ENCODE measurements at places on chromosomes 3 and 15.

- DNase-seq: no peak
Observed at GRCh38 chr15:81469154-81469553, 95.1 kb upstream of the TMC3 start.

DNA sequence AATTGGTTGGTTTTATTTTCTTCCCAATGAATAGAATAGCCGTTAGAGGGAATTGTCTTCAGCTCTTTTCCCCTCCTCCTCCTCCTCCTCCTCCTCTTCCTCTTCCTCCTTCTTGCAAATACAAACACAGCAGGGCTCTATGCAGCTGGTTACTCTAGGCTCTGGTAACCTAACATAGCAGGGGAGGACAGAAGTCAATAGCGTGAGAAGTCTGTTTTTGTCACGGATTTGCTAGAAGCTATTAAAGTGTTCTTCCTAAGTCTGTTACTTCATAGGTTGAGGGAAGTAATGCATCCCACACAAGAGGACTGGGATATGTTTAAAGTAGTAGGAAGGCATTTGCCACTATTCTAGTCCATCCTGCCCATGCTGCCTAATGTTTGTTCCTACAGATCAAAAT is 374.7 kb upstream of the TPRG1 start:
- DNase-seq: no peak

GRCh38 chr3:29605845-29606244 is 325.0 kb downstream of the RBMS3 start:
- DNase-seq: no peak

DNA sequence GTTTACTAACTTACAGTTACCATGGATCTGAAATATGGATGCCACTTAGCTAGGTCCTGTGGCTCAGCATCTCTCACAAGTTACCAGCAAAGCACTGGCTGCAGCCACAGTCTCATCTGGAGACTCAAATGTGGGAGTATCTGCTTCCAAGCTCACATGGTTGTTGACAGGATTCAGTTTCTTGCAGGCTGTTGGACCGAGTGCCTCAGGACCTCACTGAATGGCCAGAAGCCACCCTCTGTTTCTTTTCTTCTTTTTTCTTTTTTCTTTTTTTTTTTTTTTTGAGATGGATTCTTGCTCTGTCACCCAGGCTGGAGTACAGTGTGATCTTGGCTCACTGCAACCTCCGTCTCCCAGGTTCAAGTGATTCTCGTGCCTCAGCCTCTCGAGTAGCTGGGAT is 20.1 kb upstream of the AMOTL2 start:
- no peak for DNase-seq

DNA sequence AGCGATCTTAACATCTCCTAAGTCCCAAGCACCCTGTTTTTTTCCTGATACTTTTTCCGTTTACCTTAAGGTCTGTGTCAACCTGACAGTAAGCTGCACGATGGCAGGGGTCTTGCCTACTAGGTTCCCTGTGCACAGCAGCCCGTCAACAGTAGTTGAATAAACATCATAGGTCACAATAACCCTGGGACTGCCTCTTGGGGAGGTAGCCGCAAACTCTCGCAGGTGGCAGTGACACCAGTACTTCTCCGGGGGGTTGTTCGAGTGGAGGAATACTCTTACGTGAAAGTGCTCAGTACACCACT is 365 bp upstream of the PDCD6IP start:
- no peak for DNase-seq

DNA sequence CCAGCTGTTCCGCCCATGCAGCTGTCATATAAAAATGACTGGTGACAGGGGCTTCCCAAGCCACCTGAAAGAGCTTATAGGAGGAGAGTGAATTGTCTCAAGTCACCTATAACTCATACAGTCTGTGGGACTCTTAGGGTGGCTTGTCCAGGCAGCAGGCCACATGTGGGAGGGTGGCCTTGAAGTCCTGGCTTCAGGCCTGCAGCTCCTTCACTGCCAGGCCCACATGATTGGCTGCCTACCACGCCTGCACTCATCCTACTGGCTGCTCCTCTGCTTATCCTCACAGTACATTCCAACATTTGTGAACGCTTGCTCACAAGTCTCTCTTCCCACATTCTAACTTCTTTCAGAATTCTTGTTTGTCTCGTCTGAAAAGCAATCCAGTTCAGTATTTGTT is 41.1 kb upstream of the TIPARP start:
- DNase-seq: no peak

DNA sequence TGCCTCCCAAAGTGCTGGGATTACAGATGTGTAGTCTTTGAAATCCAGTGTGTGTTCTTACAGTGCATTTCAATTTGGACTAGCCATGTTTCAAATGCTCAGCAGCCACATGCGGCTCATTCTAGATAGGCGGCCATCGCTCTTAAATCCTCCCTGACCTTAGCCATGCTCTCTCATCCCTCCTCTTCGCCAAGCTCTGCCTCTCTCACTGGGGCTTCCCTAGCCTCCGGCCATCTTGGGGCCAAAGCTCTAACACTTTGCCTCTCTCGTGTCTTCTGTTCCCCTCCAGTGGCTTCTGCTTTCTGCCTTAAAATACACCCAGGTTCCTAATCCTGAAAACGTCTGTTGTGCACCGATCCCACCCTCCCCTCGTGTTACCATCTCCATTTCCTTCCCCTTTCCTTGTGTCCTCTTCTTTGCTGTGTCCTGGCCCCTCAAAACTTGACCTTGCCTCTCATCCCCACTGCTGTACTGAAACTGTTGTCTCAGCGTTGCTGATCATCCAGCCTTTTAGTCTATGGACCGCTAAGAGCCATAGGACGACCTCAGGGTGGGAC is 1.4 kb upstream of the GHRL start:
- no peak for DNase-seq

DNA sequence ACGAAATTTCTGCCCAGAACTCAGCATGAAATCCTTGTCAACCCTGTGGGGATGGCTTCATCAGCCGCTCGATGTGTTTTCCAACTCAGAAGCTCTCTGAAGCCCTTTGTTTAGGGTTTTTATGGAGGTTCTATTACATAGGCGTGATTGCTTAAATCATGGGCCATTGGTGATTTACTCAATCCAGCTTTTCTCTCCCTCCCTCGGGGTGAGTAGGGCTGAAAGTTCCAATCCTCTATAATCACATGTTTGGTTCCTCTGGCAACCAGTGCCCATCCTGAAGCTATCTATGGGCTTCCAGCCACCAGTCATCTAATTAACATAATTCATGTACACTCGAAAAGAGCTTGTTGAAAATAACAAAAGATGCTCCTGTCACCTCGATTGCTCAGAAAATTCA is 51.6 kb downstream of the GATM start:
- DNase-seq: no peak

GRCh38 chr3:111481551-111481950 is 60.4 kb upstream of the CD96 start:
- no peak for DNase-seq

GRCh38 chr15:86840996-86841395 is 761.3 kb downstream of the AGBL1 start:
- no peak for DNase-seq

DNA sequence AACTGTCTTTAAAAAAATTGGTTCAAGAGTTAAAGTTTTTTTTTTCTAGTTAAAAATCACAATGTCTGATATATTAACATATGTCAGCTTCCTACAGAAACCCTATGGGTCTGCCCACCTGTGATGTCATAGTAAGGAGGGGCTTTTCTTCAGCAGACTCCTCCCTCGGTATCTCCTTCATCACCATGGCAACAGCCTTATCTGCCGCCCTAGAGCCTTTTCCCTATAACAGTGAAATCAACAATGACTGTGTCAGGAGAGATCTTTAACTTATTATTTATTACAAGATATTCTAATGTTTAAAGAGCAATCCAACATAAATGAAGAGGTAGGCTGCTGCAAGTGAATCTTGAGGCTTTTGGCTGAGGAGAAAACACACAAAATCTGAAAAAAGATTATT is 138.7 kb downstream of the PEX5L start:
- no peak for DNase-seq

DNA sequence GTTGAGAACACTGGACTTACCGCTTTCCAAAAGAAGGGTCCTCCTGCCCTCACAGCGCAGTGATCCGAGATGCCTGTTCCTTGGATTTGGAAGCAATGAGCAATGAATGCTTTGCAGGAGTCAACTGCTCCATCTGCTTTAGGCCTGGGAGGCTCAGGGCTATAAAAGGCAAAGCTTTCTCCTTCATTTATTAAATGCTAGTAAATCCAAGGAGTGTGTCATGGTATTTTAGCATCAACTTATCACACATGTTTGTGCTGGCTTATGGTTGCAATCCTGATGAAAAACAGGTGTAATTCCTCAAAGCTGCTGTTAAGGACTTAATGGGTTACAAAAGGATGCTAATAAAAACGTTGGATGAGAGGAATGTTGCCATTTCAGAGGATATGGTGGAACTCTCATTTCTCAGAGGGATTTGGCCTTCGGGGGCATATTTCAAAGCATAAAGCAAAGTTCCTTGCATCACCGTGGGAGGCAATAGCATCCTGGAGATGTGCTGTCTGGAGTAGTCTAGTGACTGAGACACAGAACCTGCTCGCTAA is 158.5 kb upstream of the TPM1 start:
- DNase-seq: no peak

DNA sequence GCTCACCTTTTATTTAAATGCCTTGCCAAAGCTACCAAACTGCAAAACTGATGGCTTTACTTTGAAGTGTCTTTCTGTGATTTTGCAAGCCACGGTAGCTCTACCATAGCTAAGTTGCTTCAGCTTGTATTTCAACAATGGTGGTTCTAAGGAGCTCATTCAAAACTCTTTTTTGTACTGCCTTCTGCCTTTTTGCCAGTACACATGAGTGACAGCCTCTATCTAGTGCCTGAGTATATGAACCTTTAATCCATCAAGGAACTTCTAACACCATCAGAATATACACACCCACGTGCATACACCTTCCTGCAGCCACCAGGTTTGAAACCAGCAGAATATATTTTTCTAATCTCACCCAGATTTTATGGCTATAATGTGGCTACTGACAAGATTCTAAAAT is 10.4 kb upstream of the NR2F2 start:
- no peak for DNase-seq

DNA sequence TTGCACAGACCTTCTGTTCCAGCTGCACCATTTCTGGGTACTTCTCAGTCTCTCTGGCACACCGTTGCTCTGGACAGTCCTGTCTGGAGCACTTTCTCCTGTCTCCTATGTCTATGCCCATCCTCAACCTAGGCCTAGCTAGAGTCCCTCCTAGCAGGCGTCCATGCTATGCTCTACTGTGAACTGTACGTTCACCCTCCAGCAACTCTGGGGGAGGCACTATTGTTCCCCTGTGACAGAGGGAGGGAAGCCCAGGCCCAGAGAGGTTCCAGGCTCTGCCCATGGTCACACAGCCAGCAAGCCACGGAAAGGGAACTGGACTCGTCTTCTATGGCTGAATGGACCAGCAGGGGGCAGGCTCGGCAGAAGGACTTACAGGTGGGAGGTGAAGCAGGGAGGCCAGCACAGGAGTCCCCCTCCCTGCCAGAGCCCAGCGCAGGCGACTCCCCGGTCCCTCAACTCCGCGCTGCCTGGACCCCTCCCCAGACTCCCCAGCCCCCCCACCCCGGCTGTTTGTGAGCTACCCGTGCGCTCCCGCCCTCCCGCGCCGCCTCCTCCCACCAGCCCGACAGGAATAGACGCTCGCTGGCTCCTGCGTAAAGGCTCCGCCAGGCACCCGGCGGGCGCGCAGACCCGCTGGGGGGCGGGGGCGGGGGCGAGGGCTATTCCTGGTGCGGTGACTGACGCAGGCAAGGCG is 1.7 kb upstream of the LINGO1 start:
- DNase-seq: no peak

- DNase-seq: no peak
Observed at GRCh38 chr3:151430821-151431484, 29.9 kb downstream of the IGSF10 start.

GRCh38 chr3:98894791-98895576 is 6.5 kb downstream of the DCBLD2 start:
- no peak for DNase-seq

DNA sequence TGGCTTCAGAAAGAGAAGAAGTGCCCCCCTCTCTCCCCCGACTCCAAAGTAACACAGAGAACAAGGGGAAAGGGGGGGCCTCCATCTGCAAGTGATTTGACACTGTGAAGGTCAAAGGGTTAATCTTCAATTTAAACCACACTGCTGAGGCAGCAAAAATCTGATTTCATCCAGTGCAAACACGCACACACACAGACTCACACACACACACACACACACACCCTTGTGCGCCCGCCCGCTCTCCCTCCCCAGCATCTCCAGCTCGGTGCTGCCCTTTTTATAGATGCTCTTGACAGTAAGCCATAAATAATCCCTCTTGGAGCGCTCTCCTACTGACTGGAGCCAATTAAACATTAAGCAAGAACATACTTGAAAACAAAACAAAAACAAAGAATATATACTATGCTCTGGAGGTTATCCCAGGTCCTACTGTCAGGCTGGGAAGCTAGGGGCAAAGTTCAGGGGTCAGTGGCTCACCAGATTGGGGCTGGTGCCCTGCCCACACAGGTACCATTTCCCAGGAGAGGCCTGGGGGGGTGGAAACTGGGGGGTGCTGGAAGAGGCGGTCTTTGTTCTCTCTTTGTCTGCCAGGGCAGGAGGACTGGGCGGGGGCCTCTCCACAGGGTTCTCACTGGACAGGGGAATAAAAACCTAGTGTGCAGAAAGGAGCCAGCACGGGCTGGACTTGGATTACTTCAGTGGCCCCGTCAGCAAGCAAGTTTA is 16.3 kb downstream of the BMF start:
- no peak for DNase-seq

DNA sequence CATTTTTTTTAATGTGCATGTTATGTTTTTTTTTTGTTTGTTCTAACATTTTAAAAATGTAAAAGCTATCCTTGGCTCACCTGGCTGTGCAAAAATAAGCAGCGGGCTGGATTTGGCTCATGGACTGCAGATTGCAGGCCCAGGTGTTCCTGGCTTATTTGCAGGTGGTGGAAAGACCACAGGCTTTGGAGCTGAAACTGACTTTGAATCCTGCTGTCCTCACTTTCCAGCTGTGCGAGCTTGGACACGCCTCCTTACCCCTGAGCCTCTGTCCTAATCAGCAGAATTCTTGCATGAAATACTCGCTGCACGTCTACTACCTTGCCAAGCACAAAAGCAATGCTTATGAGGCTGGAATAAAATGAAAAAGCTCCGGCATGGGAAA is 188.7 kb upstream of the TPM1 start:
- DNase-seq: no peak

GRCh38 chr15:100106732-100107131 is 235.0 kb downstream of the ADAMTS17 start:
- DNase-seq: no peak

DNA sequence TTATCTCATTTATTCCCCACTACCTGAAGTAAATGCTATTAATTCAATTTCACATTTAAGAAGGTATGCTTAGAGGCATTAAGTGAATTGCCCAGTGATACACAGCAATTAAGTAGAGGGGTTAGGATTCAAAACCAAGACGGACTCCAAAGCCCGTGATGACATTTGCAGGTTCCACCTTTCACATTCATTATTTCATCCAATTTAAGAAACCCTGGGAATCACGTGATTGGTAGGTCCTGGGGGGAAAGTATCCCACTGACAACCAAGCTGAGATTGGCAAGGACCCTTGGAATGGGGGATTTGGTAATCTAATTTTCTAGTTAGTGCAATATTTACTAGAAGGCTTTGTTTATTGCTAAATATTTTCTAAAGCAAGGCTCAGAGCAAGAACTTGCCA is 1.8 kb downstream of the POMGNT2 start:
- no peak for DNase-seq

GRCh38 chr3:17394541-17395155 is 347.8 kb downstream of the TBC1D5 start:
- DNase-seq: no peak

GRCh38 chr3:69821133-69821532 is 81.9 kb downstream of the MITF start:
- DNase-seq: no peak

- DNase-seq: no peak
Observed at GRCh38 chr3:154818676-154819255, 261.4 kb upstream of the MME start.

GRCh38 chr15:73225358-73226015 is 143.3 kb downstream of the HCN4 start:
- DNase-seq: no peak
